ENCODE measurements at places on chromosomes 2 and 18.
A peak's percentile ranks its signal among the peaks of the same experiment; 100 is the strongest.

DNA sequence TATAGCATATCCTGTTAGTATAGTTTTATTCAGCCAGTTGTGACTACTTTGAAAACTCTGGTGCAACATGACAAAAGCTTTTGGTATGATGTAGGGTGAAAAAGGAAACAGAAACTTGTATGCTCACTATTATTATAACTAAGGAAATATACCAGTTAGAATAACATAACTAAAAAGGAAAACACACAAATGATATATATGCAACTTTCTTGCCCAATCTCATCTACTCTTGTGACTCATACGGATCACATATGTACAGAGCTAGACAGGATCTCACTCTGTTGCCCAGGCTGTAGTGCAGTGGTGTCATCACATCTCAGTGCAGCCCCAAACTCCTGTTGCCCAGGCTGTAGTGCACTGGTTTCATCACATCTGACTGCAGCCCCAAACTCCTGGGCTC, 12.4 kb upstream of the TLK1 start:
- DNase-seq = no peak

DNA sequence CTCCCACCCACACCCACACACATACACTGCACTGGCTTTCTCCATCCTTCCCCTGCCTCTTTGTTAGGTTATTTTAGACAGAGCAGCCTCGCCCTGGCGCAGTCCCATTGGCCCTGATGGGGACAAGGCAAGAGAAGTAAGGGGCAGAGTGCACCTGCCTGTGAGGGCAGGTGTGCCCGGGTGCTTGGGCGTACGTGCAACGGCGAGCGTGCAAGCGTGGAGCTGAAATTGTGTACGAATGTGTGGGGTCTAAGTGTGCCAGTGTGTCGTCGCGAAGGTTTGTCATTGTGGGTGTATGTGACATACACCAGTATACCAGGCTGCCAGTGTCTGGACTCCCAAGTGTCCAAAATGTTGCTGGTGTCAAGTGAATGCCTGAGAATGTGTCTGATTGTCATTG, 544 bp downstream of the LRATD1 start:
- no peak for DNase-seq

GRCh38 chr2:18883616-18884456, 294.5 kb upstream of the NT5C1B start:
- DNase-seq = peak; percentile 35

DNA sequence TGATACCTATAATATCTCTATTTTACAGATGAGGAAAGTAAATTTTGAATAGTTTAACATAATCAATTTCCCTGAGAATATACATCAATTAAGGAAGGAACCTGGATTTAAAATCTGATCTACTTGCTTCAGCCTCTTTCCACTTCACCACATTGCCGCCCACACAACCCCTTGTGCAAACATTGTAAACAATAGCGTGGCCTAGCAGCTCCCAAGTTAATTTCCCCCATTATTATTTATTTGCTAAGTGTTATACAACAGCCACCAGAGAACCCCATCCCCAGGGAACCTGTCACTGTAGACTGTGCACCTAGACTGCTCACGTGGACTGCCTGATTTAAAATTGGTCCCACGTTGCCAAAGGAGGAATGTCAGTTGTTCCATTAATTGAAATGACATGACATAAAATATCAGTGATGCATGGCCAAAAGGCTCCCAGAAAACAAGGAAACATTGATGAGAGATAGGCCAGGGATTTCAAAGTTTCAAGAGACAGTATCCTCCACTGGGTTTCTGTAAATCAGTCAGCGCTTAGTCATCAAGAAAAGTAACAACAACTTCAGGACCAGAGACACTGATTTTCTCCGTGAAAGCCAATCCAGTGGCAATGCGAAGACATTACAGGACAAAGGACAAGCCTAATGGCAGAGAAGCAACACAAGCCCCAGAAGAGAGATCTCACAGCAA, 41.3 kb downstream of the SCG2 start:
- DNase-seq = no peak

- DNase-seq = peak; percentile 27
Observed at GRCh38 chr18:70334728-70335329, 46.0 kb downstream of the SOCS6 start.

DNA sequence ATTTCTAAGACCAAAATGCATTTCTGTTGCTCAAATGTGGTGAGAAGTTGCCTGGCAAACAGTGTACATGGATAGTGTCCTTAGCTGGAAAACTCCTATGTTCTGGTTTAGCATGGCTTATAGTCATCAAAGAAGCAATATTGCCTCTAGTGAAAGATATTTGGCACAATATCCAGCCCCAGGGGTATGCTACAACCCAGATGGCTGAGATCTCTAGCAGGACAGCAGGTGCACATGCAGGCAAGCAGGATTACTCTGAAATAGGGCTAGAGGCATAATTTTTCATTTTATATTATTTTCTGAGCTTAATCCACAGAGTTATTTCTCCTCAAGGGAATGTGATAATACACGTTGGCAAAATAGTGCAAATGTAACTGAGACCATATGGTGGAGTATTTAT, 34.0 kb downstream of the CCDC195 start:
- no peak for DNase-seq

DNA sequence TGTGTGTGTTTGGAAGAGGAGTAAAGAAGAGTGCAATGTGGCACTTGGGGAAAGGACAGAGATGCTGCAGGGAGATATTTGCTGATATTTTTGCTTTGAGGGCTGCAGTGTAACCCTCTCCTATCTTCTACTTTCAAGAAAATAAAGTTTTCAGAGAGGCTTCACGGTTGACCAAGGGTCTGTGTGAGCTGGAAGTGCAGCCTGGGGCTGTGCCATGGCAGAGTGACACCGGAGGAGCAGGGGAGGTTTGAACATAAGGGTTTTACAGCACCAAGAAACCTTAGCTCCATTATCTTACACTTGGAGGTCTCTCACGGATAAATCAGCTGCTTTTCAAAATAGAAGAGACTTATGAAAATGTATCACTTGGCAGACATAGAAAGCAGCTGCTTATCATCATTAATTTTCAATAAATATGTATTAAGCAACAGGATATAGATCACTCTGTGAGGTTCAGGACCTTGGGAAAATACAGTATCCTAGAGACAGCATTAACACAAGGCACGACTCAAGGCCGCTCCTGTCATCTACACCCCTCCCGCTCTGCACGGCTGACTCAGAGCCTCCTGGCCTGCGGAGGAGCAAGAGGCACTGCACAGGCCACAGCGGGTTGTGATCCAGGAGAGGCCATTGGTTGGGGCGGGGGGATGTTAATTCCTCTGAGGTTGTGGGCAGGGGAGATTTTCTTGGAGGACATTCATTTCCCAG, 127.8 kb downstream of the COPS8 start:
- peak; percentile 90 for DNase-seq

DNA sequence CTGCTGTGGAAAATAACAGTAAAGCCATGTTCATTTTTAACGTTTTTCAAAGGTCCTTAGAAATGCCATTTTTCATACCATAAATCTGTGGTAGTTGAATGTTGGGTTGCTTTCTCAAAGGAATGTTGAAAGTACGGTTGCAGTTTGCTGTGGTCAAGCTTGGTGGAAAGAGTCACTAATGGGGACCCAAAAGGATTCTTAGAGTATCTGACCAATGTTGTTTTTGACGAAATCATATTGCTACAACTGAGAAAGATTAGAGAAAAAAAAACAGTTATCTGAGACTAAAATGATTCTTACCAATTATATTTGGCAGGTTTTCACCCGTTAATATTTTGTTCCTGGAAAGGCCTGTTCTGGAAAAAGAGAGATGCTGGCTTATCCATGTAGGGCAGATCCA, 439.5 kb upstream of the ETAA1 start:
- peak; percentile 22 for DNase-seq

- DNase-seq = peak; percentile 28
Observed at GRCh38 chr2:238409341-238410199, 17.2 kb upstream of the ASB1 start.

- DNase-seq = no peak
Observed at GRCh38 chr2:18803141-18803939, 214.0 kb upstream of the NT5C1B start.

- DNase-seq = no peak
Observed at GRCh38 chr18:58447402-58448095, 181.3 kb downstream of the ALPK2 start.

GRCh38 chr2:2757764-2758163, 426.7 kb upstream of the MYT1L start:
- DNase-seq = no peak

GRCh38 chr2:227407591-227408151, 19.9 kb upstream of the SCYGR1 start:
- DNase-seq = no peak

GRCh38 chr2:11160731-11161455, 5.6 kb downstream of the SLC66A3 start:
- peak; percentile 15 for DNase-seq

- no peak for DNase-seq
Observed at GRCh38 chr2:227608561-227609338, 5.9 kb downstream of the SCYGR3 start.

GRCh38 chr18:34223164-34223892, 1.4 kb downstream of the NOL4 start:
- peak; percentile 0 for DNase-seq

GRCh38 chr2:152336854-152337510, 2.0 kb downstream of the FMNL2 start:
- DNase-seq = peak; percentile 68

GRCh38 chr2:156147594-156148330, 184.8 kb downstream of the NR4A2 start:
- peak; percentile 27 for DNase-seq

DNA sequence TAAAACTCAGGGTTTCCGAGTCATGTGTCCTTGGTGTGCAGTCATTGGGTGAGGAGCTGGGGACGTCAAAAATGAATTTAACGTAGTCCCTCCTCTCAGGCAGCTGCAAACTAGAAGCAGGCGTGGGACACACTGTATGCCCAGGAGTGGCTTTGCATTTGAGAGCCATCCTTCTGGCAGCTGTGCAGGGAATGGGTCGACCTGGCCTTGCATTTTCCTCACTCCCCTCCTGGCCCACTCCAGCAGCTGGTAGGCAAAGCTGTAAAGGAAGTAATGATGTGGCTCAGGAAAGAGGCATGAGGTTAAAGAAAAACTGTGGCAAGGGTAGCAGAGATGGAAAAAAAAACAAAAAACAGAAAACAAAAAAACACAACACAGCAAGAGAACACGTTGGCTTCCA, 46.5 kb downstream of the RNF144A start:
- DNase-seq = no peak

Measured in fibroblast of the aortic adventitia (primary cell).